Activated naive CD8-positive, alpha-beta T cell treated with anti-CD3 and anti-CD28 coated beads, Interleukin-2, amount 50 U/mL, for 16 hours (primary cell): ENCODE measurements at places on chromosomes 5 and 9.

DNA sequence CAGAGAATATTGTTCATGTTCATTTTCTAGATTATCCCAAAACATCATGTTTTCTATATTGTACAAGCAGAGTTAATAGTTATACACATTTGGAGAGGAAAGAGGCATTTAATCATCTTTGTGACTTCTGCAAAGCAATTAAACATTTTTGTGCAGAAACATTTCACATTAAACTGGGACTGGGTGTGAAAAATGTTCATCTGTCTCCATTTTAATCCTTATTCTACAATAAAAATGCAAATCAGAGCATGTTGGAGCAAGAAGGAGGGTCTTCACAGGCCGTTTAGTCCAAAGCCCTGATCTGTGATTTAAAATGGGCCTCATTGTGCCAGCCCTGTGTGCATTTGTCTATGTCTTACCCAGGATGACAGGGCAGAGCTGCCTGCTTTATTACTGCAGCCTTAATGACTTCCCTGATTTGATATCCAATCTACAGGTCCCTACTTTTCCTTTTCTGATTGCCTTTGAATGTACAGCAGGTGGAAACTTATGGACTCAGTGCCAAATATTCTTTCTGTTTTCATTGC, 183.5 kb downstream of the CAVIN4 start:
- no peak for DNase-seq

DNA sequence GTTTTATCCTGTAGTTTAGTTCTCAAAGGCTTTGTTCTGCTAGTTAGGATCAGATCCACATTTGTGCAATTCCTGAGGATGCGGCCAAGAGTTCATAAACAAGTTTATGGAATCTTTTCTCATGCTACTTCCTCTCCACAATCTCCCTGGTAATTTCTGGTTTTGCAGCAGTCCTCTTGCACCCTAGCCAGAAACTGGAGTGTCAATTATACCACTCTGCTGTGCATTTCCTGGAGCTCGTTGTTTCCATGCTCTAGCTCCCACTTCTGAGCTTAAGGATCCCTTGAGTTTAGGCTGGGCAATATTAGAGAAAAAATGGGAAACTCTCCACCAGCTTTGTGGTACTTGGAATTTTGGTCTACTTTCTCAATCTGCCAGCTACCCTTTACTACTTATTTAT, 474.7 kb downstream of the DIRAS2 start:
- no peak for DNase-seq

DNA sequence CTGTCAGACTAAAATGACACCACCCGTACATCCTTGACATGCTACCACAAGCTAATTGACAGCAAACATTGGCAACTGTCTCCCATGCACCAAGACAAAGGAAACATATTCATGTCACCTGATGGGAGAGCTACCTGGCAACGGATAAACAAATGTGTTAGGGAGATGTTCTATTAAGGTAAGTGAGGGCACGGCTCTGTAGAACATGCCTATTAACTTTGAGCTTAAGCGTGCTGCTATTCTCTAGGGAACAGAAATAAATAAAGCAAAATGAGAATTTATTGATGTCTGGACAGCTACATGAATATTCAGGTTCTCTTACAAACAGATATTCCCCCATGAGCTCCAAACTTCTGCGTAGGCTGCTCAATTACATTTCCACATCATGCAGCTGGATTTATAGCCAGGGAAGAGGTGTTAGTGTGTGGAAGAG, 361.4 kb upstream of the RFX3 start:
- no peak for DNase-seq

GRCh38 chr5:116573279-116573701, 1.3 kb downstream of the SEMA6A start:
- DNase-seq, result no peak

- DNase-seq, result no peak
Observed at GRCh38 chr5:72093217-72093616, 14.1 kb upstream of the MAP1B start.
